ENCODE measurements at places on chromosomes 7 and 10. TPM values are rescaled to one million over a fixed set of nuclear protein-coding genes. Genes with fewer than 3 reads are reported as not detected.

DNA sequence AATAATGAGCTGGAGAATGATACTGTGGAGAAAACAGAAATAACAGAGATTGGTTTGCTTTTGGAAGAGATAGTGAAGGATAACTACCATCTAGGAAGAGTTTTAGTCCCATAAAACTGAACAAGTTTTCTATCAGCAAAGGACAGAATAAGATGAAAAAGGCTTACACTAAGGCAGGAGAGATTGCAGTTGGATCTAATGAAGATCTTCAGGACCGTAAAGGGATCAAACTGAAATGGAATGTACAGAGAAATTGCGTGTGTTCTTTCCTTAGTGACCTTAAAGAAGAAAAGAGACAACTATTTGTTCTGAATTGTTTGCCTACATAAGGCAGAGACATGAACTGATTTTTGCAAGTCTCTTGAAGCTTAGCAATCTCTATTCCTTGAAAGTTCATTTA is 191.7 kb upstream of the MTPN start:
- no peak for DNase-seq

DNA sequence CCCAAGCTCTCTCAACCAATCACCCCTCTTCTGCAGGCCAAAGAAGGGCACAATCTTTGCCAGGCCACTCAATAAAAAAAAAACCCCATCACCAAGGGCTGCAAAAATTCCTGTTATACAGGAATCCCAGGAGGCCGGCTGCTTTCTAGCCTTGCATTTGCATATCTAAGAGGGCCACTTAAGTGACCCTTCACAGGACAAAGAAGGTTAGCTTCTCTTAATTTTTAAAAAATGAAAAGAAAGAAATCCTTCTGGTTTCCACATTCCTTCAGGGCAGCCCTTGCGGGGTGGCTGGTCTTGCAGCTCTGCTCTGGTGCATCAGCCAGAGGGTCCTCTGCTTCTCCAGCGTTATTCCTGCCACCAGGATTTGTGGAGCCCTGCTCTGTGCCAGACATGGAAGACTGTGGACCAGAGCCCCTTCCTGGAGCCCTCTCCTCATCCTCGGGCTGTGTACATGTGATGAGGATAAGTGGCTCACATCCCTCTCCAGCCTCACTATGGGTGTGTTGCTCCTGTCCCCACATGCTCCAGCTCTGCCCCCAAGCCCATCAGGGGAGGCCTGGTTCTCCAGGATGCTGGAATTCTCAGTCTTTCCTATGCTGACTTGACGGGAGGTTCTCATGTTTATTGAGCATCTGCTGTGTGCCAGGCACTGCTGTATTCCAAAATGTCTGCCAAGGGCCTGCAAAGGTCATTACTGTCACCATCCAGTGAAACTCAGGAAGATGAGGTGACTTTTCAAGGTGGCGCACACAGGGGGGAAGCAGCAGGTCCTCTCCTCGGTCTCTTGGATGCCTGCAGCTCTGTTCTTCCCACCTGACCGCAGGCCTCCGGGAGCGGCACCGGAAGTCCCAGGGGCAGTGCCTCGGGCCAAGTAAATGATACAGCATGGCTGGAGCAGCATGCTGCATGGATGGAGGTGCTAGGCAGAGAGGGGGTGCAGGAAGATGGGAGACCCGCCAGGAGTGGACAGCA is 67.7 kb downstream of the ARHGAP22 start:
- DNase-seq: no peak

- no peak for DNase-seq
Observed at GRCh38 chr7:138753150-138753518, 44.7 kb upstream of the TMEM213 start.

GRCh38 chr7:66198469-66198868 is 6.7 kb upstream of the TPST1 start:
- DNase-seq: no peak

DNA sequence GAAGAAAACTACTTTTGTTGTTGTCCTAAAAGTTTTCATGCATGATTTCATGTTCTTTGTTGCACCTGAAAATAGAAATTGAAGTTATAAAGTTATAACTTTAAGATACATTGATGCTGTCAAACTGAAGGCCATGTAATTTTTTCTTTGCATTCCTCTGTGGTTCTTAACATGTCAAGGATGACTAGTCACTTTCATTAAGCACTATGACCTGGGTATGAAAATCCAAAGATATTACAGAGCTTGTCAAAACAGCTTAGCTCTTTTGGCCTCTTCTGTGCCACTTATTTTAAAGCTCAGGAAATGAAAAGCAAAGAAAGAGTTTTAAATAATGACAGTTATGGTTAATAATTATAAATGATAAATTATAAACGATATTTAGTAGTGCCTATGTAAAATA is 241.6 kb upstream of the CACNA2D1 start:
- no peak for DNase-seq

DNA sequence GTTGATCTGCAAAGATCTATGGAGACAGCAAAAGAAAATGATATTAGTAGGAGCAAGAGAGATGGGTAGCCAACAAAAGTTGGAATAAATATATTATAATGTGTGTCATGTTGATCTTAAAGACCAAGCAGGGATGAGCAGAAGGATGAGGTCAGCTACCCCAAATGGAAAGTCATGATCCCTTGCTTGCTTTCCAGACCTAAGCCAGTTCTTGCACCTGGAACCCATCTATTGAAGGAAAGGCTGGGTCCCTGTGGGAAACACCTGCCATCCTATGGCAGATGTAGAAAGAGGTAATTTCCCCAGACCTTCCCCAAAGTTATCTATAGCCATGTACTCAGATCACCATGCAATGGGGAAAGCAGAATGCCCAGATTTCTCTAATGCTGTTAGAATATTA is 52.5 kb downstream of the LYZL2 start:
- DNase-seq: no peak

GRCh38 chr10:24518411-24518810 is 205.3 kb downstream of the ARHGAP21 start:
- no peak for DNase-seq

DNA sequence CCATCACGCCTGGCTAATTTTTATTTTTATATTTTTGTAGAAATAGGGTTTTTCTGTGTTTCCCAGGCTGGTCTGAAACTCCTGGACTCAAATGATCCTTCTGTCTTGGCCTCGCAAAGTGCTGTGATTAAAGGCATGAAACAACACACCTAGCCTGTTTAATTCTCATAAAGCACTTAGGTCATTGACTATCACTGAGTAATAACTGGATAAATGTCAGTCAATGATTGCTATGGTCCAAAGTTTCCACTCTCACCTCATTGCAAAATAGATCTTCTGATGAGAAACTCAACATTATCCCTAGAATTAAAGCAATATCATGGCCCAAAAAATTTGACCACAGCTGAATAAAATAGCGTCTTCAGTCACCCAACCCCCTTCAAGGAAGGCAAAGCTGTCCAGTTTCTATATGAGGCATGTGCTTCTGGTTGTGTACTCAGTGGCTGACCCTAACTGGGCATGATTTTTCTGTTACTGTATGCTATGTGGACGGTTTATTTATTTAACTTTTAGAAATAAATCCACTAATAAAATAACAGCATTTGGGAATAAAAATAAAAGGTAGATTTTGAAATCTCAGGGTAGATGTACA is 86.5 kb upstream of the LRRN3 start:
- no peak for DNase-seq

- no peak for DNase-seq
Observed at GRCh38 chr7:128139406-128139805, 101.7 kb upstream of the LEP start.

EN2 gene
- 0.13 TPM for polyA plus RNA-seq

ATG9B gene
- polyA plus RNA-seq: 7.8 TPM

IQUB gene
- polyA plus RNA-seq: 0.64 TPM

NEUROD6 gene
- not detected for polyA plus RNA-seq

TAC1 gene
- polyA plus RNA-seq: 1.4 TPM

MYL10 gene
- polyA plus RNA-seq: not detected

All from adrenal gland (tissue), 19 donors.